ENCODE measurements at places on chromosomes 5 and 9.

GRCh38 chr5:82244854-82245635 is 33.1 kb downstream of the RPS23 start:
- DNase-seq, result no peak

DNA sequence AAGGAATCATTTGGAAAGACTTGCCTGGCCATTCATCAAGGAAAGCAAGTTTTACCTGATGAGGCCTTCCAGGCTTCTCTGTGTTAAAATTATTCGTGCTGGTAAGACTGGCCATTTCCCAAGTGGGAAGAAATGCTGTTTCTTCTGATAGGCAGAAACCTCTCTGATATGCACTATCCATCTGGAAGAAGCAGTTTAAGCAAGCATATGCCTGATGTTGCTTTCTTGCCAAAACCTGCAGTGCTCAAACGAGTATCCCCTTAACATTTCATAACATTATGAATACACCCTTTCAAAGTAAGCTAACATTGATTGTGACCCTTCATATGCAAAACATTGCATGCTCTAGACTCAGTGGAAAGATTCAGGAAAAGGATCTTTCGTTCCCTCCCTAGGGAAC is 36.0 kb upstream of the PRLR start:
- DNase-seq, result no peak

GRCh38 chr9:69425136-69425801 is 100.3 kb downstream of the ENTREP1 start:
- DNase-seq, result no peak

- DNase-seq, result no peak
Observed at GRCh38 chr5:102623329-102624065, 124.7 kb upstream of the SLCO6A1 start.

- no peak for DNase-seq
Observed at GRCh38 chr9:95874989-95875304, 544 bp upstream of the ERCC6L2 start.

DNA sequence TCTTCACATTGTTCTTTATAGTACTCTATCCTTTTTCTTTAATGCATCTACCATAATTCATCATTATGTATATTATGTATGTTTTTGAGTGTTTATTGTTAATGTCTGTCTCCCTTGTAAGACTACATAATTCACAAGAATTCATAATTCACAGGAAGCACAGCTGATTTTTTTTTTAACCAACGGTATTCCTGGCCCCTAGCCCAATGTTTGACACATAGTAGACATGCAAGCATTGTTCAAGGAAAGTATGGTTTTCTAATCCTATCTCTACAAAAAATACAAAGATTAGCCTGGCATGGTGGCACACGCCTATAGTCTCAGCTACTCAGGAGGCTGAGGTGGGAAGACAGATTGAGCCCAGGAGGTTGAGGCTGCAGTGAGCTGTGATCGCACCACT is 160.6 kb downstream of the PPP2R2B start:
- DNase-seq, result no peak

DNA sequence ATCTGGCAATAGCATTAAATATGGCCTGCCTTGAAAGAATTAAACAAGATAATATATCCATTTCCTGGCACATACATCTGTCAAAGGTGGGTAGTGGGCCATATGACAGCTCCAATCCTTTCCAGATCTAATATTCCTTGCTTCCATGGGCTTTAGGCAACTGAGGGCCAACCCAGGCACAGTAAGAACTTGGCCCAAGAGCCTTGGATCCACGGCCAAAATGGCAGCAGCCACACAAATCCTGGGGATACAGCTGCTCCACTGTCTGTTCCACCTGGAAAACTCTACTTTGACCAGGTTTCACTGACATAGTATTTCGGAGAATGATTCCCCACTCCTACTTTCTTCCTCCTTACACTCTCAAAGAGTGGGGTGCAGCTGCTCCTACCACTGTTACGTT is 13.3 kb downstream of the HAVCR1 start:
- no peak for DNase-seq

DNA sequence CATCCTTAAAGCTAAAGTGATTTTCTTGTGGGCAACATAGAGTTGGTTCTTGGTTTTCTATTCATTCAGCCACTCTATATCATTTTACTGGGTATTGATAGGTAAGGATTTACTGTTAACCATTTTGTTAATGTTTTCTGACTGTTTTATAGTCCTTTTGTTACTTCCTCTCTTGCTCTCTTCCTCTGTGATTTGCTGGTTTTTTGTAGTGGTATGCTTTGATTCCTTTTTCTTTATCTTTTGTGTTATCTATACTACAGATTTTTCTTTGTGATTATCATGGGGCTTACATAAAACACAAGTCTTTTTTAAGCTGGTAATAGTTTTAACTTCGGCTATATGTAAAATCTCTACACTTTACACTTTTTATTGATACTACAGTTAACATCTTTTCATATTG is 43.3 kb downstream of the CREBRF start:
- no peak for DNase-seq

- DNase-seq, result no peak
Observed at GRCh38 chr5:173581408-173582215, 34.8 kb downstream of the BOD1 start.

- no peak for DNase-seq
Observed at GRCh38 chr5:36240779-36241630, 720 bp downstream of the NADK2 start.

- DNase-seq, result no peak
Observed at GRCh38 chr5:181221105-181221791, 1.8 kb upstream of the TRIM41 start.

DNA sequence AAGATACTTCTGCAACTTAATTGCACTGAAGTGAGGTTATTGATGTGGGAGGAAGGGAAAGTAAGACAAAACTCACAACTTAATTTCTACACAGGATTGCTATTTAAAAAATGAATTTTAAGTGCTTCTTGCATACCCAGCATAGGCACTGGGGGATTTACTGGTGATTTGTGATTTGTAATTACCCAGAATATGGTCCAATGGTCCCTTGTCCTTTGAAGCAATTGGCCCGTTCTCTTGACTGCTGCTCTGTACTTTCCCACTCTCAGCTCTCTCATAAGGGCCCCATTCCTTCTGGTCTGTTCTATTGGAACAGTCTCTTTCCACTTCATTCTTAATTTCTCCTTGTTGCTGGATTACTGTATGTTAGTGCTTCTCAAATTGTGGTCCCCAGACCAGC is 75.4 kb upstream of the SPATA31D4 start:
- no peak for DNase-seq

DNA sequence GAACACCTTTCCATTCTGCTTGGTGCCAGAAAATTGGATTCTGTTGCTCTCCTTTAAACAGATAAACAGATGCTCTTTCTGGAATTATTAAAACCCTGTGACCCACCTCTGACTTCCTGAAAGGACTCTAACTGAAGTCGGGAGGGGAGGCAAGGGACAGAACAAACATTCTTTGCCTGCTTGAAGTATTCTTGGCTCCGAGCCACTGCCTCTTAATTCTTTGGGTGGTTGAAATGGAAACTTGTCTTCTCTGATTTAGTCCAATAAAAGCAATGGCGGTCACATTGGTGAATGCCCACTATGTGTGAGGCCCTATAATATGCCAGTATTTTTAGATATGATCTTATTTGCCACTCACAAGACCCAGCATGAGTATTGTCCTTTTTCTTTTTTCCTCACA is 236.8 kb downstream of the SLIT3 start:
- DNase-seq, result no peak

- DNase-seq, result no peak
Observed at GRCh38 chr9:93585259-93585658, 8.9 kb downstream of the PHF2 start.

DNA sequence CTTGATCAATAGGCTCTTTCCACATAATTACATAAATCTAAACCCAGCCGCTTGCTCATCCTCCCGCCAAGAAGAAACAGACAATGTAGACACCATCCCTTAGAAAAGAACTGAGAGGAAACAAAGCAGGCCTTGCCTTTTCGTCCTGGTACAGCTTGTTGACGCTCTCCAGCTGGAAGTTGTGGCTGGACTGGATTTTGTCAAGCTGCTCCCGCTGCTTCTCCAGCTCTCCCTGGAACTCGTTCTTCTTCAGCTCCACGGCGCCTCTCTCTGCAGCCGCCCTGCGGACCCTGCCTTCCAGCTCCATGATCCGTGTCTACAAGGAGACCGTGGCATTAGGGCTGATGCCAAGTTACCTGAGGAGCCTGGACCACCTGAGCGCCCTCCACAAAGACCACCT is 22.1 kb downstream of the GOLM1 start:
- no peak for DNase-seq

GRCh38 chr5:138985256-138985655 is 110.1 kb upstream of the LRRTM2 start:
- DNase-seq, result no peak

GRCh38 chr5:167582283-167582682 is 709.2 kb upstream of the WWC1 start:
- no peak for DNase-seq

- DNase-seq, result no peak
Observed at GRCh38 chr9:77018058-77018968, 1.1 kb upstream of the FOXB2 start.

DNA sequence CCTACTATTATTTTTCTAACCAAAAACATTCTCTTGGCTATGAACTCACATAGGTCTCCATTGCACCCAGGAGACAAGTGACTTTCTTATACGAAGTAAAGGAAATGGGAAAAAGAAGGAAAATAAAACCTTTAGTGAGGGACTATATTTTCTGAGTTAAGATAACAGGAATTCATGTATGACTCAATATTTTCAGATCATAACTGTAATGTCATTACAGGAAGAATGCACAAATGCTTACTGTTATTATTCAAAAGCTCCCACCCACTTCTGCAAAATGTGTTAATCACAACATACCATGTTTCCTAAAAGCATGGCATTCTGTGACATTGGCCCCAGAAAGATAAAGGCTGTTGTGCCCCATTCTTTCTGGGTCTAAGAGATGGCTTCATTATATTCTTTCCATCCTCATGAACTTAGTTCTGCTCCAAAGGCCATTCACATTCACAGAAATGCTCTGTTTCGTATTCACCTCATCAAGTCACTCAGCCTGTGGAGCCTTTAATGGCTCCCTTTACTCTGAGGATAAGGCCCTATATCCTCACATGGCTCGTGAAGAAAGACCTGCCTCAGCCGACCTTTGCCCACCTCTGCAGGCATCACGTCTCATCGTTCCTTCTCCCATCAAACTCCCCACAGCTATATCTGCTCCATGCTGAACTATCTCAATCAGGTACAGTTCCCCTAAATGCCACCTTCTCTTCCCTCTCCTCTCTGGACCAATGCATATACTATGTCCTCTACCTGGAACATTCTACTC is 77.0 kb downstream of the ABCA1 start:
- DNase-seq, result no peak

DNA sequence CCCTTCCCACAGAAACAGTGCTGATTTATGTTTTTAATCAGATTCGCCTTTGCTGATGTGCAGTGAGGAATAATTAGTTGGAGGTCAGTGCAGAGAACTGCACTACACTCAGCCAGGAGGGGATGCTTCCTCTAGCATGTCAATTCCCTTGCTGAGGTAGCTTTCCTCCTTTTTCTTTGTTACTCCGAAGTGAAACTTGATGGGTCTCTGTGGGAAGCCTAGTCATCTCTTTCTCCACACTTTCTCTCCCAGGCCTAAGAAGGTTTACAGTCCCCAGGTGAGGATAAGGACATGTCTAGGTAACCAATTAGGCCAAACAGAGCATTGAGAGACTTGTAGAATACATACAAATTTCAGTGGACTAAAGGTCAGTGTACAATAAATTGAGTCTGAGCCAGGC is 461.8 kb downstream of the KIF4B start:
- DNase-seq, result no peak

DNA sequence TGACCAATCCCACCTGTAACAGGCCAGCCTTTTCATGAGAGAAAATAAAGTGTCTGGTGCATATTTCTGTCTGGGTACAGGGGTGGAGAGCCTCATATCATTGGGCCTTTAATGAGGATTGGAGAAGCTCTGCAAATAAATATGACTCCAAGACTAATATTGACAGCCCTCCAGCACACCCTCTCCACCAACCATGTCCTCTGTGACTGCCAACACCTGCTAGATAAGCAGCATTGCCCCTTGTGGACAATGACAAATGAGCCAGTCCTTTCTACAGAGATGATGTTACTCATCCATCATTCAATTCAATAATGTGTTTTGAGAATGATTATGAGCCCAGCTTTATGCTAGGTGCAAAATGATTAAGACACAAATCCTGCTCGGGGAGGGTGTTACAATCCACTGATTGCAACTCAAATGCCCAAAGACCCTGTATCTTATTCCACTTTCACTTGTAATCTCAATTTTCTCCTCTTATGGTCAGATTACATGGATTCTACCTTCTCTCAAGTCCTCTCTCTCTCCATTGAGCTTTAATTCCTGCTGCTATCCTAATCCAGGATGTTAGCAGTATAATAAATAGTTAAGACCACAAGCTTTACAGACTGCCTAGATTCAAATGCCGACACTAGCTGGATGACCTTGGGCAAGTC is 2.1 kb upstream of the GFRA3 start:
- DNase-seq, result peak; percentile 10

DNA sequence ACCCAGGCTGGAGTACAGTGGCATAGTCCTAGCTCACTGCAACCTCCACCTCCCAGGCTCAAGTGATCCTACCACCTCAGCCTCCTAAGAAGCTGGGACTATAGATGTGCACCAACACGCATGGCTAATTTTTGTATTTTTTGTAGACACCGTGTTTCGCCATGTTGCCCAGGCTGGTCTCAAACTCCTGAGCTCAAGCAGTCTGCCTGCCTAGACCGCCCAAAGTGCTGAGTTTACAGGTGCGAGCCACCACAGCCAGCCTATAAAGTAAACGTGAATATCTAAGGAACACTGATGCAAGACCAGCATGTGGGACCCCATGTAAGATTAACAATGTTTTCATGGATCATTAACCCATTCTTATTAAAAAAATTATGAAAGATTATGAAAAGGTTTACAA is 15.9 kb downstream of the ANXA2R start:
- no peak for DNase-seq

DNA sequence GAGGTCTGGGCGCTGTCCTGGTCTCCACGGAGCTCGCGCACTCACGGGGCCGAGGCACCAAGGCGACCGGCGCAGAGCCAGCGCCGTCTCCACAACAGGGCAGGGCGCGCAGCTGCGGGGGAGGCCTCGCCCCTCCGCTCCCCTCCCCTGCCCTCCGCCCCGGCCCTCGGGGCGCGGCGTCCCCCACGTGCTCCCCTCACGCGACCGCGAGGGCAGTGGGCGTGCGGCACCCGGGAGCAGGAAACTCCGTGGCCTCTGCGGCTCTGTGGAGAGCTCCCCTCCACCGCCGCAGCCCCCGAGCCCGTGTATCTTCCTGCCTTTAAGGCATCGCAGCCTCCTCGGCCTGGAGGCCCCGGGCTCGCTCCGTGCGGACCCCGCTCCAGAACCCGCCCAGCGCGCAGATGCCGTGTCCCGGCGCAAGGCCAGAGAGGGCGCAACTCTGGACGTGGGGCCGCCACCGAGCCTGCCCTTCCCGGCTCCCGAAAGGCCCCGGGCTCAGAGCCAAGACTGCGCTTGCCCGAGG is 708 bp upstream of the TUBB4B start:
- DNase-seq, result no peak
